Central memory CD8-positive, alpha-beta T cell (primary cell): ENCODE measurements at places on chromosomes 12 and 14.
A peak's percentile ranks its signal among the peaks of the same experiment; 100 is the strongest.

GRCh38 chr12:46158501-46158900, 110.3 kb downstream of the SLC38A1 start:
- H3K4me1 ChIP-seq, result no peaks in the 10 kb centered on the region
- H3K4me3 ChIP-seq, result no peak overlapping the region
- peaks cover 1% of the 10 kb centered on the region for H3K36me3 ChIP-seq
- H3K27ac ChIP-seq, result no peak overlapping the region

DNA sequence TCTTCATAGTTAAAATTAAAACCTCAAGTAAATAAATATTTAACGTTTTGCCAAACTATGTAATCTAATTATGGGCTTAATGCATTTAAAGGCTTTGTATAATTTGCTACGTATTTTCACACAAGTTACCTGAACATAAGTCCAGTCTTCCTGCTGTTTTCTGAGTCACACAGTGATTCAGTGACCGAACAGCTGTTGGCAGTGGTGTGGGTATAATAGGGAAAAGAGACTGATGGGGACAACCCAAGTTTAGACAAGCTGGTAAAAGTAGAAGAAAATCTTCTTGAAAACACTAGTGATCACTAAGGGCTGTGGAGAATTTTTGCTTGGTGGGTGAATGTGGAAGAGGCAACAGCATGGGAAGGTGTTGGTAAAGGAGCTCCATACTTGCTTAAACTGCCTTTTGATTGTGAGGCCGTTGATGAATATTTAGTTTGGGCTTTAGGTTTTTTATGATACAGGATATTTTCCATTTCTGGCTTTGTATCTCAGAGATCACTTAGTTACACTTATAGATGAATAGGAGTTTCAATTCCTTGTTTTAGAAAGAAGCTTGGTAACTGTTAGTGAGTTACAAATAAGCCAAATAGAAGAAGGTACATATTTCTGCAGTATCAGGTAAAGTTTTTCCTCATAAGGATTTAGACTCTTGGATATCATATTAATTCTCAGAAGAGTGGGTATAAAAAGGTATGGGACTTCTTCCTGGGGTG, 23.9 kb downstream of the LRRK2 start:
- no peaks in the 10 kb centered on the region for H3K4me1 ChIP-seq
- no peak overlapping the region for H3K27ac ChIP-seq
- H3K36me3 ChIP-seq, result peaks cover 3% of the 10 kb centered on the region
- no peak for DNase-seq
- H3K27me3 ChIP-seq, result no peaks in the 10 kb centered on the region
- H3K4me3 ChIP-seq, result no peak overlapping the region

GRCh38 chr12:128408669-128409068, 141.7 kb downstream of the TMEM132C start:
- H3K36me3 ChIP-seq, result peaks cover 2% of the 10 kb centered on the region
- H3K4me1 ChIP-seq, result no peaks in the 10 kb centered on the region
- peaks cover 12% of the 10 kb centered on the region for H3K27me3 ChIP-seq

DNA sequence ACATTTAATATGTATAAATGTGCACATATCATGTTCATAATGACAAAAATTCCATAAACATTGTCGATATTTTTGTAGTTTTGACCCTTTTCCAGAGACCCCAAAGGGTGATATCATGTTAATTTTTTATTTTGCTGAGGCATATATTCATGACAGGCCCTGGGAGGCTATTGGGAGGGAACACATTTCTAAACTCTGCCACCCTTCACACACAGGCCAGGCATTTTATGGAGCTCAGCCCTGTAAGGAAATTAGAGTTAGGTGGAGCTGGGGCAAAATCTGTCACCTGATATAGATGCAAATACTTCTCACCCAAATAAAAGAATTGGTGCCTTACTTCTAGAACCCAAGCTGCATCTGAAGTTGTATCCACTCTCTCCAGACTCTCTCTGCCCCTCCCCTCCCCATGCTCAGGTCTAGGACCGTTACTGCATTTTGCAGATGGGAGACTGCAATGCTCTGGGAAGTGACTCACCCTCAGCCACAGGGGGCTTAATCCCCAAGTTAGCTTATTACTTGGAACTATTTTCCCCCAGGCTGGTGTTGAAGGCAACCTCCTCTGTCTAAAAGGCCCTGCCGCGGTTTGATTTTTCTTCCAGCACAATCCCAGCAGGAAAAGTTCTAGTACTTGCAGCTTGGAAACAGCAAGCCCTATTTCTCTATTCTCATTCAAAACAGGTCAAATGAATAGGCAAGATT, 238.9 kb downstream of the EMP1 start:
- no peak overlapping the region for H3K4me3 ChIP-seq
- H3K27me3 ChIP-seq, result peaks cover 17% of the 10 kb centered on the region
- no peaks in the 10 kb centered on the region for H3K36me3 ChIP-seq
- no peak overlapping the region for H3K27ac ChIP-seq

- H3K27ac ChIP-seq, result no peak overlapping the region
- peaks cover 94% of the 10 kb centered on the region for H3K27me3 ChIP-seq
- no peaks in the 10 kb centered on the region for H3K4me1 ChIP-seq
- H3K4me3 ChIP-seq, result no peak overlapping the region
- peaks cover 1% of the 10 kb centered on the region for H3K36me3 ChIP-seq
These were observed 2.6 kb downstream of the RTL1 start for GRCh38 chr14:100900837-100901390.

GRCh38 chr14:91016800-91017410, 43.5 kb downstream of the RPS6KA5 start:
- no peaks in the 10 kb centered on the region for H3K27me3 ChIP-seq
- peaks cover 4% of the 10 kb centered on the region for H3K36me3 ChIP-seq
- no peak overlapping the region for H3K4me3 ChIP-seq
- H3K4me1 ChIP-seq, result peaks cover 33% of the 10 kb centered on the region
- no peak overlapping the region for H3K27ac ChIP-seq

GRCh38 chr12:47991106-47992061, 12.9 kb downstream of the COL2A1 start:
- no peak overlapping the region for H3K27ac ChIP-seq
- H3K36me3 ChIP-seq, result no peaks in the 10 kb centered on the region
- H3K4me3 ChIP-seq, result no peak overlapping the region

DNA sequence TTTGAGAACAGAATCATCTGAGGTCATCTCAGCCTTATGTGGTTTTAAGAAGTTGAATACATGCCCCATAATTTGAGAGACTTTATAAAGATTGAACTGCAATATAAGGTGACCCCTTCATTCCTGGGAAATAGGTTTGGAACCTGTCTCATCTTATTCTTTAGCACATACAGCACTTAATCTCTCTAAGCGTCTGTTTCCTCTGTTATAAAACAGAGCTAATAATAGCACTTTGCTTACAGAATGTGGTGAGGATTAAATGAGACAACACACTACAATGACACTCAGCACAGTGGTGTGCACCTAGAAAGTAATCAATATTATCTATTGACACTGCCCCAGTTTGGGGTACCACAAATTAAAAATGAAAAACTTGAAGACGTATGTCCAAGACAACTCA, 102.1 kb downstream of the DUSP6 start:
- H3K27me3 ChIP-seq, result no peaks in the 10 kb centered on the region
- no peaks in the 10 kb centered on the region for H3K36me3 ChIP-seq
- H3K4me3 ChIP-seq, result no peak overlapping the region
- H3K27ac ChIP-seq, result no peak overlapping the region
- no peak for DNase-seq
- peaks cover 3% of the 10 kb centered on the region for H3K4me1 ChIP-seq

DNA sequence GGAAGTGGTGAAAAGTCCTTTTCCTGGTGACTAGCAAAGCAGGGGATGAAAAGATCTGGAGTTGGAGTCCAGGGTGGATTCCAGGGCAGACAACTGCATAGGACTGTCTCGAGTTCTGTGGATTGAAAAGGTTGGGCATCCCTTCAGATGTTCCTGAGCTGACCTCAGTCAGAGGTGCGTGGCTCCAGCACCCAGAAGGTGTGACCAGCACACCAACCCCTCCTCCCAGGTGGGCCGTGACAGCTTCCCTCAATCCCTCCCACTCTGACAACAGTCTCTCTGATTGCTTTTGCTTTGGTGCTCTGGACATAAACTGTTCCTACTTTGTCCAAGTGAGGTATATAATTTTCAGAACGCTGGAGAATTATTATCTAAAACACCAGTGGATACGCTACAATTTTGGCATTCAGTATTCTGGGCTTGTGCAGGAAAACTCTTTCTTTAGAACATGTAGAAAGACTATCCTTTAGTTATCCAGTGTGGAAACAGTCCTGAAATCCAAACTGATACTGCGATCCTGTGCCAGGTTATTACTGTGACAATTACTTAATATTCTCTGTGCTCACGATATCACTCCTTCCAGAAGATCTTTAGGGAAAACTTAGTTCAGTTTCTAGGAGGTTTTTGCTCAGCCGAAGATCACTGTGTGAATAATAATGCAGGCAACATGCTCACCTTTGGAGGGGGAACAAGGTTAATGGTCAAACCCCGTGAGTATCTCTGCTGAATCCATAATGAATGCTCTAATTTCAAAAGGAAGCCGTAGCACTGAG, 87.9 kb downstream of the DAD1 start:
- H3K4me3 ChIP-seq, result peak overlapping the region; percentile 81
- peaks cover 25% of the 10 kb centered on the region for H3K4me1 ChIP-seq
- peak overlapping the region; percentile 93 for H3K27ac ChIP-seq
- no peaks in the 10 kb centered on the region for H3K27me3 ChIP-seq

- H3K4me1 ChIP-seq, result no peaks in the 10 kb centered on the region
- no peak overlapping the region for H3K4me3 ChIP-seq
- no peaks in the 10 kb centered on the region for H3K36me3 ChIP-seq
- no peak for DNase-seq
These were observed 150.5 kb downstream of the KCNH5 start for GRCh38 chr14:62894736-62895135.

GRCh38 chr12:17976202-17976601, 113.8 kb downstream of the RERGL start:
- H3K27ac ChIP-seq, result no peak overlapping the region
- no peaks in the 10 kb centered on the region for H3K27me3 ChIP-seq
- DNase-seq, result no peak
- H3K4me3 ChIP-seq, result no peak overlapping the region
- H3K4me1 ChIP-seq, result no peaks in the 10 kb centered on the region
